ENCODE measurements at places on chromosomes 5 and 9.

- DNase-seq = no peak
These were observed 46.1 kb upstream of the RIC1 start for GRCh38 chr9:5582835-5583195.

- DNase-seq = no peak
These were observed 51.5 kb downstream of the UBE2R2 start for GRCh38 chr9:33868440-33868973.

- DNase-seq = no peak
These were observed 76.7 kb upstream of the SPOCK1 start for GRCh38 chr5:137575847-137576246.

- no peak for DNase-seq
These were observed 586.1 kb upstream of the CDH6 start for GRCh38 chr5:30607301-30607894.

DNA sequence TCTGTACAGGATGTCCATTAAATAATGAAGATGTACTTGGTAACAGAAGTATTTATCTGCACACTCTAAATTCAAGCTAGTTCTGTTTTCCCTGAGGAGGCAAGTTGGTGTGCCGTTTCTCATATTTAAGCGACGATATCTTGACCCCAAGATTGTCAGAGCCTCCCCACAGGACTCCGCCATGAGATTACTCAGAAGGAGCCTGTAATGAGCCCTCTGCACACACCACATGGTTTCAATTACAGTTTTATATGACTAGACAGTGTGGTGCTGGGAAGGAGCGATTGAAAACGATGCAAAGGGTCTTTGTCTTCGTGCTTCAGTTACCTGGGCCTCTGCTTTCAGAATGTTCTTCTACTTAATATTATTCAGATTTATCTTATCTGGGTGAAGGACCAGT, 840.4 kb upstream of the WWC1 start:
- DNase-seq = no peak

DNA sequence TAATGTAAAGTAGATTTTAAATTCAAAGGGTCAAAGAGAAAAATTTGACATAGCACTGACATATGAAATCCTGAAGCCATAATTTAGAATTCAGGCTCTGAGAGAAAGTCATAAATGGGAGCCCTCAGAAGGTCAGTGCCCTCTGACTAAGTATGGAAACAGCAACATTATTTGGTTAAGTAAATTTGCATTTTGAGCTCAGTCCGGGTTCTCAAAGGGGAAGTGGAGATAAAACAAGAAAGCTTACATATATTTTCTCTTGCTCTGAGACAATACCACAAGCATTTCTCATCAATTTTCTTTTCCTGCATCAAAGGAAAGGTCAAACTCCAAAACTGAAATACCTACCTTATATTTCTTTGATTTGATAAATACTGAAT, 348.0 kb downstream of the SEMA5A start:
- no peak for DNase-seq

GRCh38 chr9:134662143-134662876, 20.7 kb downstream of the COL5A1 start:
- no peak for DNase-seq

GRCh38 chr9:37994639-37995347, 74.2 kb downstream of the SHB start:
- peak; percentile 86 for DNase-seq

DNA sequence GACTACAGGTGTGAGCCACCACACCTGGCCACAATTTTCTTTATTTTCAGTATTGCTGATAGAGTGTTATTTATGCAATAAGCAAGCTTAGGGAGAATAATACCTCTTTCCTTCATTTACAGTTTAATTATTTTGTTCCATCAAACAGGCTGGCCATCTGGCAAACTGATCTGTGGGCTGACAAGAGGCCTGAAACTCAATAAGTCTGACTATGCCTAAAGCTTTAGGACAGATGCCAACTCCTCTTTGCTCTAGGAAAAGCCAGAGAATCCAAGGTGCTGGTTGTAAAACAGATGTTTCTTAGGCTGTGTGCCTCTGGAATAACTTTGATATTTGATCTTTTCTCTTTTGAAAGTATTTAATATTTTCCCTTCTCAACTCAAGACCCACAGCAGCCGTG, 98.4 kb downstream of the TARS1 start:
- DNase-seq = no peak

DNA sequence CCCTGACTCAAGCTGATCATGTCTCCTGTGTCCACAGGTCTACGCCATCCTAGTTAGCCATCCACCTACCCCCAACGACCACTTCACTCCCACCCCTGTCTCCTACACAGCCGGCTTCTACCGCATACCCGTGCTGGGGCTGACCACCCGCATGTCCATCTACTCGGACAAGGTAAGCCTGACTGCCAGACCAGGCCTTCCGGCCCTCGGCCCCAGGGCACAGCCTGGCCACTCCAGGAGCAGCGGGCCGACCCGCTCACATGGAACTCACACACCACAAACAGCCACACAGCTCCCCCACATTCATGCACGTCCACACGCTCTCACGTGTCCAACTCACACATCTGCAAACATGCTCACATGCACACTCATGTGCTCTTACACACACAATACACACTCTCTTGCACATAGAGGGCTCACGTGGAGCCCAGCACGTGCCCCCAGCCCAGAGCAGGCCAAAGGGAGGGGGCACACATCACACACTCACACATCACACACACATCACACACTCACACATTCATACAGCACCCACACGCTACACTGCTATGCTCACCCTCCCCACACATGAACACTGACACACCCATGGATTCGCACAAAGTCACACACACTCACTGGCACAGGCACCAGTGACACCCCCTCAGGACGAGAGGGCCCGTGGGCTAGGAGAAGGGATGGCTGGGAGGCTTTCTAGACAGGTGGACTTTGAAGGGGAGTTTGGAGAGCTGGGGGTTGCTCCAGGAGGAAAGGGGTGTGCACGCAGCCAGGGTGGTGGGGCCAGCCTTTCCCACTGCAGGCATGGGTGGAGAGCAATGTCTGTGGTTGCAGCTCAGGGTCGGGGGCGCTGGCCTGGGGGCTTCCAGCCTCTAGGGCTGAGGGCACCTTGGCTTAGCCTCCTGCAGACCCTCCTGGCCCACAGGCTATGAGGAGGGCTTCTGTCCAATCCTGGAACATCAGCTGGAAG, 3.3 kb downstream of the GRIN1 start:
- no peak for DNase-seq

GRCh38 chr9:129884220-129885017, 49.2 kb downstream of the USP20 start:
- no peak for DNase-seq

- no peak for DNase-seq
These were observed 77.4 kb downstream of the VAV2 start for GRCh38 chr9:133914442-133915342.

GRCh38 chr9:4746278-4747030, 5.5 kb upstream of the AK3 start:
- DNase-seq = no peak

GRCh38 chr5:137858954-137859353, 8.7 kb upstream of the MYOT start:
- DNase-seq = peak; percentile 9

- no peak for DNase-seq
These were observed 20.8 kb downstream of the PTCH1 start for GRCh38 chr9:95495961-95496360.

DNA sequence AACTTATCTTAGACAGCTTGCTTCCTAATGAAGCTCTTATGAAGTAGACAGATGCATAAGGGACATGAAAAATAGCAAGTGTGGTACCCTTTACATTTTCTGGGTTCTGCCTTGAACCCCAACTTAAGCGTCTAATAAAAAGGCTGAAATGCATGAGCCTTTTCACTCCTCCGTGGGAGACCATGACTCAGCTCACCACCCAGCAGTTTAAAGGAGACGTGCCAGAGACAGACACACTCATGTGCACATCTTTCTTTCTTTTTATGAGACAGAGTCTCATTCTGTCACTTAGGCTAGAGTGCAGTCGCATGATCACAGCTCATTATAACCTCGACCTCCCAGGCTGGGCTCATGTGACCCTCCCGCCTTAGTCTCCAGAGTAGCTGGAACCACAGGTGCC, 22.3 kb downstream of the CTXN3 start:
- DNase-seq = no peak

- DNase-seq = no peak
These were observed 27.0 kb downstream of the SPINK5 start for GRCh38 chr5:148090773-148091250.

GRCh38 chr5:37111426-37112382, 137.5 kb downstream of the CPLANE1 start:
- no peak for DNase-seq

DNA sequence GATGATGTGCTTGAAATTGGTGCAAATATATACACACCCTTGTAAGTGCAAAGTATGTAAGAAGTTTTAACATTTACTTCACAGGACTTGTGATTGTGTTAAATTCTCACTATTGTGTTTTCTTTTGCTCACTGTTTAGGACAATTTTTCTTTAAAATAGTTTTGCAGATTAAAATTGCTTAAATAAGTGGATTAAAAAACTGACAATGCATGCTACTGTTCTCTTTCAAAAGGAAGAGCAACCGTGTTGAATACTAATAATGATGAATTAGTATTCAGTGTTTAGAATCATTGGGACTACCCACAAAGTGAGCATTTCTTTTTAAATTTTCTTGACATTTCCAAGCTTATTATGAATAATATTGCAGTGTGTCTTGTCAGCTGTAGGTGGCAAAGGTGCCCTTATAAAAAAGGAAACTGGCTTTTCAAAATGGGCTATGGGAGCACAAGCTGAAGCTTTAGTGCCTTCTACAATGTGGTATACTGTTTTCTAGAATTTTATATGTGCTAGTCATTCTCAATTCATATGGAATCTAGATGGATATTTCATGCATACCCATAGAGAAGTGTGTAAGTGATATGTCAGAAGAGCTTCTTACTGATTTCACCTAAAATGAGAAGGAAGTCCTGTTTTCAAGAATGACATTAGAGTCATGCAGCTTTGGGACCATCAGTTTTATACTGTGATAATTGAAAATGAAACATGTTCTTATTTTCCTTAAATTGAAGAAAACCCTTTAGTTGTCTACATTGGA, 35.4 kb downstream of the SREK1 start:
- no peak for DNase-seq

DNA sequence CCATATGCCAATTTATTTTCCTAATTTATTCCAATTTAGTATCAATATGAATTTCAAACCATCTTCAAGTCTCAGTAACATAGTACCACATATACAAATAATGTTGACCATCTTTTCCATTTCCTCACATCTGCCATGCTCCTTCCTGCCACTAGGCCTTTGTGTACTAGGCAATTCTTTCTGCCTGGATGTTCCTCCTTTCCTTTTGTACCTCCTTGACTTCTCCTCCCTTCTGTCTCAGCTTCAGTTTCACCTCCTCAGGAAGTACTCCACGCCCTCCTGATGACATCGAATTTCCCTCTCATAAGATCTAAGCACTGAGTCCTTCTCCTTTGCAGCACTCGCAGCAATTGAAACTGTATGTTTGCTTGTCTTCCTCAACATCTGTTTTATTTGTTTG, 53.9 kb downstream of the MEF2C start:
- DNase-seq = no peak

DNA sequence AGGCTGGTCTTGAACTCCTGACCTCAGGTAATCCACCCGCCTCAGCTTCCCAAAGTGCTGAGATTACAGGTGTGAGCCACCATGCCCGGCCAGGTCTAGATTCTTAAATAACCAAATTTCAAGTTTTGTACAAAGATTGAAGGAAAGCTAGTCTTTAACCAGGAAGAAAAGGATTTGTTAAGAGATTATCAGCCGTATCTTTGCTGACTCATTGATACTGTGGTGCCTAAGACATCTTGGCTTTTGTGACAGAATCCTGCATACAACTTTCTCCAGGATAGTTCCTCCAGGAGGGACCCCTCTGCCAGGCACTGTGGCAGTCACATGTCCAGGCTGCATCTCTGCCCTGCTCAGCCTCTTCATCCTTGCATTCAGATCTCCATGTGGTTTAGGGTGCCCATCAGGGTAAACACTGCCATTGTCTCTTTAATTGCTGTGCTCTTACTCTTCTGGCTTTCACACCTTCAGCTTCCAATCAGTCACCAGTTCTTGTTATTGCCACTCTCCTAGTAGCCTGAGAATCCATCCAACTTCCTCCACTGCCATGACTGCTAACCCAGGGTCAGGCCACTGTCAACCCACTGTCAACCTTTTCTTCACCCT, 10.0 kb downstream of the MAP3K1 start:
- DNase-seq = no peak

GRCh38 chr5:72786676-72787075, 29.8 kb upstream of the TNPO1 start:
- DNase-seq = no peak

GRCh38 chr9:133133681-133134387, 12.8 kb upstream of the RALGDS start:
- DNase-seq = peak; percentile 77

GRCh38 chr9:70228118-70228517, 30.7 kb upstream of the SMC5 start:
- DNase-seq = no peak

DNA sequence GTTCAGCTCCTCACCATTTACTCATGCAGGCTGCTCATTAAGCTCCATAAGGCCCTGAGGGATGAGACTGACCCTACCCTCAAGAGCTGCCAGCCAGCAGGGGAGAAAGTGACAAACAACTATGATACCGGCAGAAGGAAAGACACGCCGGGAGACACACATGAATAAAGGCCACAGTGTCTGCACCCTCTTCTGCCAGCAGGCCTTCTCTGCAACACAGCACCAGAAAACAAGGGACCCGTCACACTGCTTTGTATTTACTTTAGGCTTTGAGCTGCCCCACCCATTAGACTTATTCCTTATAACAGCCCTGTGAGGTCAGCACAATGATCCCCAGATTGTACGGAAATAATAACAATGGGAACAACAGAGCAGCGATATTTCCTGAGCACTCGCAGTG, 7.2 kb downstream of the GABBR2 start:
- DNase-seq = no peak

GRCh38 chr5:36724467-36725332, 118.3 kb downstream of the SLC1A3 start:
- peak; percentile 18 for DNase-seq

DNA sequence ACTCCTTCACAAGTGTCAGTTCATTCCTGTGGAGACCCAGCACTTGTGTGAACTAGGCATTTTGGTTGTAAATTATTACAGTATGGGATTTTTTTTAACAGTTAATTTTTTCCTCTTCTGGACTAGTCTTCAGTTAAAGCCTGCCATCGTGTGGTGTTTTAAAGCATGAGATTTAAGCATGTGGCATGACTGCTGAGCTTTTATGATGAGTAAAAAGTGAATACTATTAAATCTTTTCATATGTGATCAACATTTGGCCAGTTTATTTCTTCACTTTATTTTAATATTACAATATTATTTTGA, 25.0 kb downstream of the LMNB1 start:
- no peak for DNase-seq

GRCh38 chr5:79536193-79536906, 22.4 kb upstream of the HOMER1 start:
- DNase-seq = no peak

GRCh38 chr5:39209924-39210323, 9.4 kb downstream of the FYB1 start:
- no peak for DNase-seq
